Activated gamma-delta T cell (primary cell): ENCODE measurements at places on chromosomes 1 and 21.

GRCh38 chr21:15943009-15943666 is 213.4 kb downstream of the USP25 start:
- DNase-seq = no peak

GRCh38 chr1:52454127-52454526 is 49.7 kb downstream of the PRPF38A start:
- no peak for DNase-seq

DNA sequence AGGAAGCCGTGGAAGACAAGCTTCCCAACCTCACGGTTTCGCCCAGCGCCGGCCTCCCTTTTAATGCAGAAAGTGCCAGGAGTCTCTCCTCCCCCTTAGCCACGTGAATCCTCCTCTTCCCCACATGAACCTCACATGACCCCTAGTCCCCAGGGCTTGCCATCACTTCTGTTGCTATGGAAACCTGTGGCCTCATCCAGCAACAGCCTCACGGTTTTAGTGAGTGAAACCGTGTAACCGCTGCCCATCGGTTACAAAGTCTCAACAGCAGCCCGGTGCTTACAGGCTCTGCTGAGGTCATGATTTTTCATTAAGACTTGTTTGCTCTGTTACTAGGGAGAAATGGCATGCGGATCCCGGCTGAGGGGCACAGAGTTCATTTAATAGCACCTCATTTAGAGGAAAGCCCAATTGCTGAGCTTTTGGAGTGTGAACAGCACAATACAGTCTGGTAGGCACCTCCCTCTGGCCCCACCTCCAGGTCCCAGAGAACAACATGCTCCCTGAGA is 143.2 kb upstream of the BACE2 start:
- DNase-seq = no peak

DNA sequence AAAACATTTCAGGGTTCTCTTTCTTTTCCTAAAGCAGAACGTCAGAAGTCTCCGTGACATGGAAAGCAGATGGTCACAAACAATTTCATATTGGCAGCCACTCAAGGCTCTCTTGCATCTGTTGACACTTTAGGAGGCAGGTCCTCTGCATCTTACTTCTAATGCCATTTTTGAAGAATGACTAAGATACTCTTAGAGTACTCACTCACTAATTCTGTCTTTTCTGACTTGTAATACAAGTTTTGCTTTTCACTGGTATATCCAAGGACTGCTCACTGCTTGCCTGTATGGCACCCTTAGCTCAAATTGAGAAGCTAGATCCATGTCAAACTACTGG is 68.3 kb downstream of the PRRX1 start:
- DNase-seq = no peak

GRCh38 chr1:32622806-32623681 is 27.3 kb downstream of the ZBTB8OS start:
- no peak for DNase-seq

DNA sequence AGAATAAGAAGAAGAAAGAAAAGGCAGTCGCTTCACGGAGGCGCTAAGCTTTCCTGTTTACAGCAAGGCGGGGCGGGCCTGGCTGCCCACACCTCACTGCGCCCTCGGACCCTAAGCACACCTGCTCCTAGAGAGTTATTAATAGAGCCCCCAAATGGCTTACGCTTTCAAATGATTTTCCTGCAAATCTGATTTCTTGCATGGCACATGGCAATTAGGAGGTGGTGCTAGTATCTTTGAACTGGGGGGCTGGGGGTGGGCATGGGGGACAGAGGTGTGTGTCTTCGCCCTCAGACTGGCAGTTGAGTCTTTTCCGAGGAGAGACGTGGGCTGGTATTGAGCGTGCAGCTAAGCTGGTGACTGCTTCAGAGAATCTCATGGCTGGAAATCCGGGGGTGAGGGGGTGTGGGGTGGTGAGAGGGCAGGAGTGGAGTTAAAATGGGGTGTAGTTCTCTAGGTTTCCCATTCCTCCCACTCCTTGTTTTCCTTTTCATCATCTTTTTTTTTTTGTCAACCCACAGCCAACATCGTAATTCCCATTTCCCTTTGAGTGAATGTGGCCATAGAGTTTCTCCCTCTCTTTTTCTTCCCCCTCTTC is 1.3 kb downstream of the S1PR1 start:
- DNase-seq = no peak

DNA sequence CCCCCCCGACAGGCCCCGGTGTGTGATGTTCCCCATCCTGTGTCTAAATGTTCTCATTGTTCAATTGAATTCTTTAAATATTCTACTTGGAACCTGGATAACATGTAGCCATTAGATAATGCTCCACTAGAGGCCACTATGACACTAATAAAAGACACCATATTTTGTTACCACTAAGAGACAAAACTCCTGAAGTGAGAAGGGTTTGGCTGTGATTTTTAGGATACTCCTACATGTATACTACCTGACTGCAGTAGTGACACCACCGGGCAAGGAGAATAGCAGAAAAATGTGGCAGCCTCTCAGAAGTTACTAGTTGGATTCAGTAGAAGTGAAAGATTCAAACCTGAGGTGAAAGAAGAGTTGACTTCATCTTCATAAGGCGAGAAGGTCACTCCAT is 36.0 kb downstream of the F5 start:
- DNase-seq = no peak

DNA sequence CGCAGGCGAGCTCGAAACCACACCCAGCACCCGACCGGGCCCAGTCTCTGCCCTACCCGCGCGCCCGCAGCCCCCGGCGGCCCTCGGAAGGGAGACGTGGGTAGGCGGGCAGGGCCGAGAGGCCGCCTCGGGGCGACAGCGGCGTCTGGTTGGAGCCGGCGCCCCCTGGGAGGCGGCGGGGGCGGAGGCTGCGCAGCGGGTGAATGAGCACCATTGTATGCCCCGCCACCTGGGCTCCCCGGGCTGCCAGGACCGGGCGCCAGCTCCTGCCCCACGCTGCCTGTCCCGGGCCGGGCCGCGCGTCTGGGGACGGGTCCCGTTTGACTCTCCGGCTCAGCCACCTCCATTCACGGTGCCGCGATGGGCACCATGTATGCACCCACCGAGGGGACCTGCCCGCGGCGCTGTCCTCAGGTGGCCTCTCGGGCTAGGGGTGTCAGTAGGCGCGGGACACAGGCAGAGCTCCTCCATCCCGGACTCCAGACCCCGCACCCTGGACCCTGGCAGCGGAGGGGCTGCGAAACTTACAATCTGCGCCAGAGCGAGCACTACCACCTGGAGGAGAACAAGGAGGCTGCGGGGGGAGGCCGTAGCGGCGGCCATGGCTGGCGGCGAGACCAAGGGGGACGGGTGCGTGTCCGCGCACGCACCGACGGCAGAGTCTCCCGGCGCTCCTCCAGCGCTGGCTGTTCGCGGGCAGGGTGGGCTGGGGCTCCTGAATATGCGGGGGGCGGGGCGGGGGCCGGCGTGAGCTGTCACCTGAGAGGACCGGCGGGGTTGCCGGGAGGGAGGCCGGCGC is at the start of gene COL9A2:
TSS of gene COL9A2 (minus strand) at position 692 of the 799 bp plus-strand sequence. CDS start at position 603, 89 bp downstream.
- peak; percentile 63 for DNase-seq
